Activated gamma-delta T cell (primary cell): ENCODE measurements at places on chromosomes 1 and 21.

- no peak for DNase-seq
Observed at GRCh38 chr1:2324553-2325366, 66.6 kb downstream of the MORN1 start.

GRCh38 chr1:204556458-204557052 lies 40.3 kb downstream of the MDM4 start:
- no peak for DNase-seq

DNA sequence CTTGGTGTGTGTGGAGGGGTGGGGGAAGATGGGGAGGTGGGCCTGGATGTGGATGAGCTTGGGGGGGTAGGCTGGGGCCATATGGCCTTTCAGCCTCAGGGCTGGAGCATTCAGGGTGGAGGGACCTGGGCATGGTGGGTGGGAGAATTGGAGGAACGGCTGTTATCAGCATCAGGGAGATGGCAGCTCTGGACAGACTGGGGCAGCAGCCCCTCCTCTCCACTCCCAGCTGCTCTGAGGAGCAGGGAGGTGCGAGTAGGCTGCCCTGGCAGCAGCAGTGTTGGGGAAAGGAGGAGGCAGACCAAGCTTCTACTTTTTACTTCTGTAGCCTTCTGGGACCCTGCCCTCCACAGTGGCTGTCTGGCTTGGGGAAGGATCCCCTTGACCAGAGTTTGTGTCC lies 10.2 kb downstream of the PPFIA4 start:
- DNase-seq: no peak

GRCh38 chr1:247322849-247323586 lies 8.6 kb downstream of the ZNF496 start:
- no peak for DNase-seq

- no peak for DNase-seq
Observed at GRCh38 chr1:117579221-117579906, 26.5 kb upstream of the TENT5C start.

- no peak for DNase-seq
Observed at GRCh38 chr1:48728584-48728983, 48.1 kb downstream of the BEND5 start.

DNA sequence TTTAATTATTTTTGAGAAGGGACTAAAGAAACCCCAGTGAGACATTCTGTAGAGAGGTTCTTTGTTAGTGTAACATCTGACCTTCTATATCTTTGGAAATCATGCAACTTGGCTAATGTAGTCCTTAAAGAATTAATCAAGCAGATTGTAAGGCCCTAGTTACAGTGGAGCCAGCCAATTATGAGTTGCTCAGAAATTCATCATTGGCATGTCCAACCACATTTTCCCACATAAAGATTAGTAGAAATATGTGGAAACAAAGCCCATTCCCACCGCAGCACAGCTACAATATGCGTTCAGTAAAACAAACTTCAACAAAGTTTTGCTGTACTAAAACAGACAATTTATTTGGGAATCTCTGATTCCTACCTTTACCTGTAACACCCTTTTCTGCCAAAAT lies 27.8 kb downstream of the WNT2B start:
- DNase-seq: no peak

DNA sequence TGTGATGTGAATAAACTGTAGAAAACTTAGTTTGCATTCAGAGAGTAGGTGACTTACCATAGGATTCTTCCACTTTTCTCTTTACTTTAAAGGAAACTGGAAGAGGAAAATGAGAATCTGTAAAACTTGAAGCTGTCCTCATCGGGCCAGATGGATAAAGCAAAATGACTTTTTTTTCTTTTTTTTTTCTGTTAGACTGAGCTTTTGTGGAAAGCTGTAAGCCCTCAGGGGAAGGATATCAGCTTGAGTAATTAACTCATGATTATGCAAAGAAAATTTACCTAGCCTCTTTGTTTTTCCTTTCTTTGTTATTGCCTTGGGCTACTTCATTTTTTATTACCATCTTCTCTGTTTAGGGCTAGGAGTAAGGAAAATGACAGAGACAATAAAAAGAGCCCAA lies 53.4 kb downstream of the DPH5 start:
- no peak for DNase-seq

- no peak for DNase-seq
Observed at GRCh38 chr1:178489399-178489798, 7.4 kb downstream of the CLEC20A start.

- DNase-seq: no peak
Observed at GRCh38 chr21:34669149-34669879, 520 bp downstream of the CLIC6 start.

- no peak for DNase-seq
Observed at GRCh38 chr1:69649383-69649990, 81.8 kb downstream of the LRRC7 start.

GRCh38 chr1:109427171-109427467 lies 871 bp upstream of the PSMA5 start:
- no peak for DNase-seq

GRCh38 chr1:235932090-235932510 lies 65.4 kb upstream of the LYST start:
- DNase-seq: no peak

DNA sequence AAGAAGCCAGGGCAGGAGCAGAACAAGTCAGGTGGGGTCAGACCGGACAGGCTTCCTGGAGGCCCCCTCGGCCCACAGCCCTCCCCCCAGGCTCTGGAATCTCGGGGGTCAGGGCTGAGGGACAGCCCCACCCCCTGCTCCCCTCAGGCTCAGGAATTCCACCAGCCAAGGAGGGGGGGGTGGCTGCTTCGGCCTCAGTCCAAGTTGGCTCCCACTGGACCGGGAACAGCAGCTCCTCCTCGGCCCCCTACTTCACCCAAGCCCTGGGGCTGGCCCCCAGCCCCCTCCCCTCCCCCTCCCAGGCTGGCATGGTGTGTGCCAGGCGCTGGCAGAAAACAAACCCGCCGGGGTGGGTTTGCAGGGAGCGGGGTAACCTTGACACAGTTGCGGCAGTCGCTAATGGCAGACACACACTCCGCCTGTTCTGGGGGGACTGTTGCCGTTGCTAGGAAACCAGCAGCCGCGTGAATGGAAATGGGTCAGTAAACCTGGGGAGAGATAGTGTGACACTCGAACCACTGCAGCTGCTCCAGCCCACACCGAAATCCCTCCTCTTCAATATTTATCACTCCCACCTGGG lies 32.4 kb downstream of the AHDC1 start:
- no peak for DNase-seq

DNA sequence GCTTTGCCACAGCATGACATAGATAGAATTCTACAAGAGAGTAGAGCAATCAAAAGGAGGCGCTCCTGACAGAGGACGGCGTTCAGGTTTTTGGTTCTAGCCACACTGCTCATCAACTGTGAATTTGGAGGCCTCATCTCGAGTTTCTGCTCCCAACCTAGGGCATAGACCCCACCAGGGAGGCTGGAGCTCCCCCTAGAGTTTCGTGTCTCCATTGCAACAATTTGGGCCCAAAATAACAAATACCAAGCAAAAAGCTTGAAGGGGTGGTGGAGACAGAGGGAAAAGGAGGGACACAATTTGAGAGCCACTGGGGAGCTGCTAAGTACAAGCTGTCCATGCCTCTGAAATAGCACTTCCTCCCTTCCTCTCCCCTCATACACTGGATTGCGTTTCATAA lies 297.0 kb downstream of the GPATCH2 start:
- no peak for DNase-seq

DNA sequence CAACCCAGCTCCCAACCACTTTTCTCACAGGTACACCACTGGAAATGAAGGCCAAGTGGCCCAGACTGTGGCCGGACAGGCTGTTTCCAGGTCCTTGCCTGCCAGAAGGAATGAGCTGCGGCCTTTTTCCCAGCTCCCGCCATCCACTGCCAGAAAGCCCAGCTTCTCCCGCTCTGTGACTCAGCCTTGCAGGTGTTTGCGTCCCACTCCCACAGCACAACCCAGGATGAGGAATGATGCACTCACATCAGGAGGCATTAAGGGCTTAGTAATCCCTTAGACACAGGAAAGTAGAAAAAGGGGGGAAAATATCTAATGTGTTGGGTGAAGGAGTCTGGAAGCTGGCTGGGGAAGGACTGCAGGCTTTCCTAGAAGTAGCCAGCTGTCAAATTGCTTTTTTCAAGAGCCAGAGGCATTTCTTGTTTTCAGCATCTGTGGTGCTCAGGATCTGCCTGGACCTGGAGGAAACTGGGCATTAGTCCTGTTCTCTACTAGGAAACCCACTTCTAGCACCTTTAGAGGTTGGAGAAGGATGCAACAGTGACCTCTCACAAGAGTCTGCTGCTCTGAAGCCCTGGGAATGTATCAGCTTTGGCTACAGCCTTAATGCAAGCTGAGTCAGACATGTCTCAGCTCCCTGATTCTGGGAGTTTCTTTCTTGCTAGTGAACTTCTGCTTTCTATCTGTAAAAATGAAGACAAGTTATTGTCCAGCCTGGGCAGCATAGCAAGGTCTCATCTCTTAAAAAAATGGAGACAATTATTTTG lies 13.2 kb upstream of the MAP1LC3C start:
- no peak for DNase-seq

GRCh38 chr21:36204980-36205379 lies 48.4 kb downstream of the DOP1B start:
- no peak for DNase-seq

GRCh38 chr21:17631195-17631594 lies 18.5 kb upstream of the BTG3 start:
- no peak for DNase-seq

- no peak for DNase-seq
Observed at GRCh38 chr1:212953321-212953720, 3.0 kb downstream of the VASH2 start.
